HT1080 (cell line): ENCODE measurements at places on chromosomes 13 and 19.

GRCh38 chr13:101708115-101708514 lies 255.6 kb downstream of the ITGBL1 start:
- DNase-seq, result no peak

- no peak for DNase-seq
These were observed 45.6 kb upstream of the C13orf42 start for GRCh38 chr13:51156648-51157047.

- no peak for DNase-seq
These were observed 21.7 kb upstream of the SCEL start for GRCh38 chr13:77513719-77514335.

DNA sequence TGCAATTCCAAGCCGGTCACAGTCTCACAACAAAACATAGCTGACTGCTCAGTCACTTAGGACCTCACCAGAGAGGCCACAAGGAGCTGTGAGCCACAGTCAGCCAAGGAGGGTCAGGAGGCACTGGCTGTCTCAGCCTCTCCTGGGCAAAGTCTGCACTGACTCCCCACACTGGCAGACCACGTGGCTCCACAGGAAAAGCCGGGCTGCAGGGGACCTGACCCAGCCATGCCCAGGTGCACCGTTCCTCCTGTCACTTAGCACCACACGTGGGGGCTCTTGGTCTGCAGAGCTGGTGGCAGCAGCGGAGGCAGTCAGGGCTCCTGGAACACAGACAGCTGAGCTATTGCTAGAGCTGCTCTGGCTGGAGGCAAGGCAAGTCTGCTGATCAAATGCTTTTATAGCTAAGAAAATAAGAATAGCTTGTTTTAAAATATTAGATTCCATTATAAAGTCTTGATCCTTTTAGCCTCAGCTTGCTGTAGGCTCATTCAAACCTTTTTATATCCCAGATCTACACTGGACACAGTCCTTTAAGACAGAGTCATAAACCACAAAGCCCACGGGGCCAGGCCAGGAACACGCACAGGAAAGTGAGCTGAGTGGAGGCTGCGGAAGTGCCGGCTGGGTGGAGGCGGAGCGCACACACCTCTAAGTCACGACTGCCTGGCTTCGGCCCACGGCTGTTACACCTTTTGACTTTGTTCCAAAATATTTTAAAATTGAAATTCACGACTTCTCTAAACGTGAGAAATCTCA lies 744.1 kb downstream of the UQCRFS1 start:
- DNase-seq, result peak; percentile 49

GRCh38 chr19:4878491-4878968 lies 11.1 kb upstream of the PLIN3 start:
- no peak for DNase-seq

DNA sequence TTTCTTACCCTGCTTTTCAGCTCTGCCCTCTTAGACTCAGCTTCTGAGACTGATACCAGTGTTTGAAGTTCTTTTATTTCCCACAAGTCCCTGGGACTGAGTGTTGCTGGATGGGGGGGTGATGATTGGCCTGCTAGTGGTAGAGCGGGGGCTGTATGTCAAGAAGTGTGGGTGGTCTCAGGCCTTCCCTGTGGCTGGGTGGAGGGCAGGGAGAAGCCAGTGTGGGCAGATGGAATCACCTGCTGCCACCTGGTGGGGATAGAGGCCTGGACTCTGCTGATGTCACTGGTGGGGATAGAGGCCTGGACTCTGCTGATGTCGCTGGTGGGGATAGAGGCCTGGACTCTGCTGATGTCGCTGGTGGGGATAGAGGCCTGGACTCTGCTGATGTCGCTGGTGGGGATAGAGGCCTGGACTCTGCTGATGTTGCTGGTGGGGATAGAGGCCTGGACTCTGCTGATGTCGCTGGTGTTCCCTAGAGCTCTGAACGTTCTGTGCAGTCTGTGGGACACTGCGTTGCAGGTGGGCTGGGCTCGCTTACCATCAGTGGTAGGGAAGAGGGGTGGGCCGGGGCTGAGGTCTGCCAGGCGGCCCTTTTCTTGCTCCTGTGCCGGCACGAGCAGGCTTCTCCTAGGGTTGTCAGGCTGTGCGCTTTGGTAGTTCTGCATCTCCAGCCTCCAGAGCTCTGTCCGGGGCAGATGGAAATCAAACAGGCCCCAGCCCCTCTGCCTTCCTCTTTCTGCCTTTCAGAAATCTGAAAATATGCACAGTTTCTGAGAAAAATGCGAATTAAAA lies 101.3 kb downstream of the ARHGEF7 start:
- DNase-seq, result peak; percentile 44

DNA sequence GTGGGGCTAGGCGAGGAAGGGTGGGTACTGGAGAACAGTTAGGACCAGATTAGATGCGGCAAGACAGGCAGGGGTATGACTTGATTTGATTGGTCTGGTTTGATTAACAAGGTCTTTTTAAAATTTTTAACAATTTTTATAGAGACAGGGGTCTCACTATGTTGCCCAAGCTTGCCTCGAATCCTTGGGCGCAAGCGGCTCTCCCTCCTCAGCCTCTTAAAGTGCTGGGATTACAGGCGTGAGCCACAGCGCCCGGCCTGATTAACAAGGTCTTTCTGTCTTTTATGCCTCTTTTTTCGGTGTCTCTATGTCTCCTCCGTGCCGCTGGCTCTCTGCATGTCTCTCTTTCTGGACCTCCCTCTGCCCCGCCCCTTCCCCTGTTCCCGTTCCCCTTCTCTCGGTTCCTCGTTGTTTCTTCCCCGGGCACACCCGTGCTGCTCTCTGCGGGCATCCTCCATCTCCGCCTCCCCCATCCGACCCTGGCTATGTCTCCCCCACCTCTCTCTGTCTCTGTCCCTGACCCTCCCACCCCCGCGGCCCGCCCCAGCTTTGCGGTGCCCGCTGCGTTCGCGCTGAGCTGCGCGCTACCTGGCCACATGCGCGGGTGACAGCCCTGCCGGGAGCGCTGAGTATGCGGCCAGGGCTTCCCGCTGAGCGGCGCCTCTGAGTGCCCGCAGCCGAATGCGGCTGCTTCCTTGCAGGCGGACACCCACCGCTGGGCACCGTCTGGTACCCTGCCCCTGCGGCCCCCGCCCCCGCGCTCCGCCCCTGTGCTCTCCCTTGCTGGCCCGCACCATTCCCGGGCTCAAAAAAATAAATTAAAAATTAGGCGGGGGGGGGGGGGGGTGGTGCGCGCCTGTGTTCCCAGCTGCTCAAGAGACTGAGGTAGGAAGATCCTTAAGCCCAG lies 8.1 kb upstream of the SDHAF1 start:
- no peak for DNase-seq

GRCh38 chr13:56713656-56714055 lies 427.1 kb upstream of the PRR20A start:
- no peak for DNase-seq

GRCh38 chr19:43430142-43430710 lies 15.5 kb downstream of the TEX101 start:
- DNase-seq, result no peak

DNA sequence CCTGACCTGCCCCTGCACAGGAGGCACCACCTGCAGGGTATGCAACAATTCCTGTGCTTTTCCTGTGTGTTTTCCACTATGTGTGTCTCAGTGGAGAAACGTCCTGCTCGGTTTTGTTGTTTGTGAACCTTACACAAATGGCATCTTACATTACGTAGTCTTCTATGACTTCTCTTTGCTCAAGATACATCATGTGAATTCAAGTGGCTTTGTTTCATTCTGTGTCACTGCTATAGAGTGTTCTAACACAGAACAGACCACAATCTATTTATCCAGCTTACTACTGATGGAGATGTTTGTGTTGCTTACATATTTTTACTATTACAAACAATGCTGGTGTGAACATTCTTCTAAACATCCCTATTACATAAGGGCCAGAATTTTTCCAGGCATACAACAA lies 97.7 kb downstream of the ANKRD10 start:
- DNase-seq, result no peak

GRCh38 chr19:48444129-48444935 lies 1.5 kb upstream of the GRWD1 start:
- no peak for DNase-seq

GRCh38 chr13:89660752-89661151 lies 1686.7 kb upstream of the MIR17HG start:
- no peak for DNase-seq

DNA sequence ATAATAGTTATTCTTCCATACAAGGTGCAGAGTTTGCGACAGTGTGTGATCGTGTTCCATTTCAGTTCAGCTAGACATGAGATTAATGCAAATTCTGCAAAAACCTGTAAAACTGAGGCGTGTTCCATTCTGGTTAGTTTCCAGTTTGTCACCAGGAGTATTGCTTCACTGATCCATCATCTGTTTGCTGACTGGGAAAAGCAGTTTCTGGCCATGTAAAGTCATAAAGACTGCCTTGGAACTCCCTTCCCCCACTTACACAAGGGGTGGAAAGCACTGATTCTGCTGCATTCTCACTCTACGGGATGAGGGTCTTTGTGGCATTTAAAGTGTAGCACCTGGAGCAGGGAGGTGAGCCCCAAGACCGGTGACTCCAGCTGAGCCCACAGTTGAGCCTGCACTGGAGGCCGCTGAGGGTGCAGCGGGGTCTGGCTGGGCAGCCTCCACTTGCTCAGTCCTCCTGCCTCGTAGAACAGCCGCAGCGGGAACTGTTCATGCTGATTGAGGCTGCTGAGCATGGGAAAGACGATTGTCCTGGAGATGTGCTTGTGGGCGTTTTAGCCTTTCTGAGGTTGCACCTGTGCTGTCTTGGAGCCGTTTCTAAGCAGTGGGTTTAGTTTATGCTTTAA lies 2.0 kb downstream of the ZNF57 start:
- no peak for DNase-seq

GRCh38 chr19:13870873-13871272 lies 6.1 kb upstream of the NANOS3 start:
- no peak for DNase-seq

- DNase-seq, result no peak
These were observed 10.6 kb upstream of the NUP62 start for GRCh38 chr19:49939721-49940481.

- DNase-seq, result no peak
These were observed 112.0 kb upstream of the KL start for GRCh38 chr13:32904266-32904665.

DNA sequence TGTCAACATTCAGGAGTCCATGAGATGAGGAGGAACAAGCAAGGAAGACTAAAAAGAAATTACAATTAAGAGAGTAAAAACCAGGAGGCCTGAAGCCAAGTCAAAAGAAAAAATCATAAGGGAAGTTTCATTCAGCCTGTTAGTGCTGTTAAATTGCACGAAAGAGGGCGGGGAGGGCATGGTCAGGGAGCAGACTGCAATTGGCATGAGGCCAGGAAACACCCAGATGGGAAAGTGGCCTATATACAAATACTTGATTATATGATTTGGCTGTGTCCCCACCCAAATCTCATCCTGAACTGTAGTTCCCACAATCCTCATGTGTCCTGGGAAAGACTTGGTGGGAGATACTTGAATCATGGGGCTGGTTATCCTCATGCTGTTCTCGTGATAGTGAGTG lies 43.9 kb downstream of the TNFSF13B start:
- DNase-seq, result no peak

DNA sequence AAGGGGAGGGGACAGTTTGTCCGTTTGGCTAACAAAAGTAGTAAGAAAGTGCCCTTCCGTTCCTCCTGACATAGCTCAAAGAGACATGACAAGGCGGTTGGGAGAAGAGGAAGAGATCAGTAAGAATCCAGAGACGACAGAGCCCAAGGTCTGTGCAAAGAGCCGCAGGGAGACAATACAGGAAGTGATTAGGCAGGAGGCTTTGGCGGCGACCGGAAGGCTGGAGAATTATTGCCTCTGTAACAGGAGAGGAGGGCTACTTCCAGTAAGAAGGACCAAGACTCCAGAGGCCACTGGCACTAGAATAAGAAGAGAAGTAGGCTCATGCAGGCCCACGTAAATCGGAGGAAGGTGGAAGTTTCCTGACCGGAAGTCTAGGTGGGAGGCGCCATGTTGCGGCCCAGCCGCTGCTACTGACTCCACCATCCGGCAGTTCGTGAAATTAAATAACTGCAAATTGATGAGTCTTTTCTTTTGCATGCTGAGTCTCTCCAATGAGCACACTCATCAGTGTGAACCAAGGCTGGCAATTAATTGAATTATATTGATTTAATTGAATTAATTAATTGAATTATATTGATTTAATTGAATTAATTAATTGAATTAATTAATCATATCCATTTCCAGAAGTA lies 9.9 kb downstream of the RFX2 start:
- no peak for DNase-seq

GRCh38 chr13:53151336-53152056 lies 122.9 kb downstream of the OLFM4 start:
- DNase-seq, result peak; percentile 65

GRCh38 chr19:8144273-8144995 lies 5.0 kb downstream of the FBN3 start:
- DNase-seq, result no peak

DNA sequence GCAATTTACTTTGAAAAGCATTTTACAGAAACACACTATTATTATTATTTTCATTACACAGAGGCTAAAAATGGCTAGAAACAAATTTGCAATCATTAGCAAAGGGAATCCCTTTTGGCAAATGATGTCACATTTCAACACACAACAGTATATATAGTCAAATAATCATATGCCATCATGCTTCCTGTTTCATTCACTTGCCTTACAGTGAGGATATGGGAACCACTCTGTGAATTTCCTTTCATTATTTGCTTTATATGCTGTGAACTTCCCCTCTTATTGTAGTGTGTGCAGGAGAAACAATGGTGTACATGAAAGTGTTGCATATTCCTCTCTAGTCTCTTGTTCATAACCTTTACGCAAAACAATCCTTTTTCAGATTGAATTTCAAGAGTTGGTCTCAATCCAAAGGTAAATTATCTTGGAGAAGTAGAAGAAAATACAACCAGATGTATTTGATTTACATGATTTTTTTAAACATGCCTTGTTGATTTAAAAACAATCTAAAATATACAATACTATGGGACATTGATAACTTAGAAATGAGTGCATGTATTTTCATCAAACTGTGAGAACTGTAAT lies 657.3 kb downstream of the EFNB2 start:
- no peak for DNase-seq

- no peak for DNase-seq
These were observed 949.7 kb upstream of the SLITRK1 start for GRCh38 chr13:84831666-84832657.

- no peak for DNase-seq
These were observed 8.6 kb downstream of the C19orf25 start for GRCh38 chr19:1470305-1471009.

- no peak for DNase-seq
These were observed 22.1 kb downstream of the ARID3A start for GRCh38 chr19:947707-948539.

GRCh38 chr19:383922-384798 lies 24.8 kb downstream of the C2CD4C start:
- DNase-seq, result no peak

- no peak for DNase-seq
These were observed 9.9 kb downstream of the COL4A1 start for GRCh38 chr13:110297011-110297410.

- no peak for DNase-seq
These were observed 2.3 kb upstream of the TMEM91 start for GRCh38 chr19:41373993-41374392.
